Lung (tissue), 17 donors: ENCODE measurements at places on chromosomes 4 and X. TPM values are rescaled to one million over a fixed set of nuclear protein-coding genes. Genes with fewer than 3 reads are reported as not detected.

CXorf65 gene
- not detected for total RNA-seq

RASL11B gene
- 5.7 TPM for total RNA-seq

UGT2B10 gene
- not detected for total RNA-seq

CDKL2 gene
- total RNA-seq: 16.3 TPM

SPANXA1 gene
- total RNA-seq: not detected

ART3 gene
- total RNA-seq: 0.71 TPM

SCML2 gene
- total RNA-seq: 0.74 TPM

COL4A6 gene
- total RNA-seq: 16.7 TPM

DNA sequence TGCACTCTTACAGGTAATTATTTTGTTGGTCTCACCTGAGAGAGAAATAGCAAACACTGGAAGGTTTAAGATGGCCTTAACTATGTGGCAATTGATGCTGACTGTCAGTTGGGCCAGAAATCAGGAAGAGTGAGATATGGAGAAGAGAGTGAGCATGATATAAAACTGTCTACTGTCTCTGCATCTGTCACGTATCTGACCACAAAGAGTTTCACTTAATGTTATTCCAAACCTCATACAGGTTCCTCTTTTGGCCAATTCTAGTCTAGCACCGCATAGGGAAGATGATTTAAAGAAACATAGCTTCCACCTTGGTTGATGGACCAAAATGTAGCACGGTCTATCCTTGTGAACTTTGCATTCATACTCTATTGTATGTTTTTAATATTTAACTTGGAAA lies 381.0 kb upstream of the BOD1L1 start:
- DNase-seq: no peak

DNA sequence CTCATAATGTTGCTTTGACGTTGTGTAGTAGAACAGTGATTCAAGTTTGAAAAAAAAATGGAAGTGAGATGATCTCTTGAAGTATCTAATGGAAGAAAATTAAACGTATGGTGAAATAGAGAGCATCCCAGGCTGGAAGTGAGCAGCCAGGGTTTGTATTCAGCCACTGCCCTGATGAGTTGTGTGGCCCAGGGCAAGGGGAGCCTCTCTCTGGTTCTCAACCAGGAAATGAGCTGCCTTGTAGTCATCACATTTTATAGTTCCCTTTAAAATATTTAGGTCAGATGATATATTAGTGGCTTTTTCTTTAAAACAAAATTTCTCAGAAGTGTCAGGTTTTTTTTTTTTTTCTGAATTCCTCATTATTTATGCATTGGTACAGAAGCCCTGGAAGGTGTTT lies 150.3 kb downstream of the GPAT3 start:
- DNase-seq: no peak

- DNase-seq: no peak
Observed at GRCh38 chrX:123190096-123190495, 6.0 kb downstream of the GRIA3 start.

DNA sequence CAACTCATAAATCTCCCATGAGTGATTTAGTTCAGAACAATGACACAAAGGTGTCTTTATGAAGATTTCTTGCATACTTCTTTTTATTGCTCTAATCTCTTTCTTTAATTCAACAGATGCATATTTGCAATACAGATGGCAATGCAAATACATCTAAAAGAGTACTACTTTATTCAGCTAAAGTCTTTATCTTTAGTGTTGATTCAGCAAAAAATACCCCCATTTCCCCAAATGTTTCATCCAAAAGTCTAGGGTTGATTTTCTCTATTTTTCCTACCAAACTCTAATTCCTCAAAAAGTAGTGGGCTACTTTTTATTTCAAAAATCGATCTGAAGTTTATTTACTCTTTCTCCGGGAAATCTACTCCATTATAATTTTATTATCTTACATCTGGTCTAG lies 1055.2 kb downstream of the STIM2 start:
- DNase-seq: no peak

DNA sequence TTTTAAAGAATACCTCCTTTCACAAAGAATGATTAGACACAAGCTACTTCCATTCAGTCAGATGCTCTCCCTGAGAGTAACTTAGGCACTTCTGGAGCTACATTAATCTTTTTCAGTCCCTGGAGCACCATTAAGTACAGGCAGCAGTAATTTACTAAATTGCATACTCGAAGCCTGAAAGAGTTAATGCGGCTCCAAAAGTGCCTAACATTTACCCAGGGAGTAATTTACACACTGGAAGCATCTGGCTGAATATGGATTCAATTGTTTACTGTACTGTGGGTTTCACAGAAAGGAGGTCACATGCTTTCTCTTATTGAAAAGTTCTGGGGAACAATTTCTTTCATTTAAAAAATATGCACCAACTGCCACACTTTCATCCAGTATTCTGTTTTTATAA lies 260.8 kb upstream of the TENM3 start:
- no peak for DNase-seq

GRCh38 chr4:56681158-56681852 lies at the start of gene HOPX:
Gene HOPX, minus strand, starts transcription at chr4:56681296. Its CDS starts 23,480 bp downstream, at chr4:56657816.
- DNase-seq: peak; percentile 87

GRCh38 chr4:6916587-6917460 lies 7.2 kb downstream of the TBC1D14 start:
- DNase-seq: no peak
